Femur (tissue), 1 donor: ENCODE measurements at places on chromosomes 6 and 20.

DNA sequence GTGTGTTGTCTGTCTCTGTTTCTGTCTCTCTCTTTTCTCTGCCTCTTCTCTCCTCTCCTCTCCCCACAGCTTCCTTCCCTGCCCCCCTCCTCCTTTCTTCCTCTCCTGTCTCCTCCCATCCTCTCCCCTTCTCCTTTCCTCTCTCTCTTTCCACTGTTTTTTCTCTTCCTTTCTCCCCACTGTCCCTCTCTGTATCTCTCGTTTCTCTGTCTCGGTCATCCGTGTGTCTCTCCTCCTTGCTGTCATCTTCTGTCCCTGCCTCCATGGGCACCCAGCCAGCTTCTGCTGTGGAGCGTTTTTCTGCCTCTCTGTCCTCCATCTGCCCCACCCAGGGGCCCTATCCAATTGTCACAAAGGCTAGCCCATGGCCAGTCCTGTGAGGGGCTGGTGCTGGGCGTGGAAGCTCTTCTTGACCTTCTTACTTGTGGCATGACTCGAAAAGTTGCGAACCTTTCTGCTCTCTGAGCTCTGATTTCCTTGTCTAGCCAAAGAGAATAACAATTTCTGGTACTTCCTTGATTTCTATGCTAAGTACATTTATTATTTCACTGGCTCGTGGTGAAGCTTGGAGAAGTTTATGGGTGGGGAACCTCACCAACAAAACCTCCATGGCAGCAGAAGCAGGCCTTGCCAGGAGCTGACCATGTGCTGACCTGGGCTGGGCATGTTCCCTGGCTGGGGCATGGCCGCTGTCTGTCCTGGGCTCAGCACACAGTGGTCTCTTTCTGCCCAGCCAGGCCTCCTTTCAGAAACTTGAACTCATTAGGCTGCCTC lies 69.3 kb downstream of the CEBPB start:
- no peak for DNase-seq

DNA sequence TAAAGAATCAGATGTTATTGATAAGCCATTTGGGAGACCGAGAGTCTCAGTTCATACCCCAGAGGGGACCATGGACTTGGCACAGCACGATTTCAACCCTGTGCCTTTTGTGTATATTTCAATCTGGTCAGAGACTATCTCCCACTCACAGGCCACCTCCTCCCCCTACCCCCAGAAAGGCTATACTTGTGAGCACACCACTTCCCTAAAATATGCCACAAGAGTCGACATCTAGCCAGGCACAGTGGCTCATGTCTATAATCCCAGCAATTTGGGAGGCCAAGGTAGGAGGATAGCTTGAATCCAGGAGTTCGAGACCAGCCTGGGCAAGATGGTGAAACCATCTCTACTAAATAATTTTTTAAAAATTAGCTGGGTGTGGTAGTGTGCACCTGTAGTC lies 13.6 kb upstream of the TCF15 start:
- DNase-seq, result no peak

DNA sequence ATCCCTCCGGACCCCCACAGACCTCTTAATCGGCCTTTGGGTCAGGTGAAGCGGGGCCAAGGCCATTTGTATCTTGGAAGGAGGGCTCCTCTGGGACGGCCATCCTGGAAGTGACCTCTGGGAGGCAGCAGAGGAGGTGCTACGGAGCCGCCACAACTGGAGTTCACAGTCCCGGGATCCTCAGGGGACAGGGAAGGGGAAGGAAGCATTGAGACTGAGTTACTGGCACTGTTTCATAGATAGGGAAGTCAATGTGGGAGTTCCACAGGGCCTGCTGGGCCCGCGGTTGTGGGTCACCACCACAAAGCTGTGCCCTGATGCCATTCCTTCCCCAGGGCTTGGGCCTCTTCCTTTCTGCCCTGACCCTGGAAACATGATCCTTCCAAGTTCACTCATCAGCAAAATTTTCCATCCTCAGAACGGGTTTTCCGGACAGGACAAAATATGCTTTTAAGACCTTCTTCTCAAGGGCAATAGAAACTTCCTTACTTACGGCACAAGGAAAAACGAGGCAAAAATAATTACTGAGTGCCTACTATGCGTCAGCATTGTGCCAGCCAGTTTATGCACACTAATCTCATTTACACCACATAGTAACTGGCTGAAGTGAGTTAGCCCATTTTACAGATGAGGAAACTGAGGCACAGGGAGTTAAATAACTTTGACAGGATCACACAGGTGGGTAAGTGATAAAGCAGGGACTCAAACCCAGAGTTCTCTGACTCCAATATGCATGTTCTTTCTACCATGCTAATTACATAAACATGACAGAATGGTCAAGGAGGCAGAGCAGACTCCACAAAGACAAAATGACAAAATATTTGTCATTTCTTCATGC lies 143.8 kb downstream of the UNC5CL start:
- DNase-seq, result peak; percentile 57

- no peak for DNase-seq
Observed at GRCh38 chr20:47816487-47817451, 31.5 kb upstream of the SULF2 start.

- peak; percentile 90 for DNase-seq
Observed at GRCh38 chr6:30686009-30686907, at the start of gene PPP1R18. TSS of gene PPP1R18 (minus strand) at chr6:30686645. CDS start at chr6:30686018, 627 bp downstream.

GRCh38 chr20:25514195-25514594 lies 71.1 kb downstream of the NINL start:
- DNase-seq, result no peak

GRCh38 chr20:44748005-44748370 lies 2.3 kb downstream of the KCNK15 start:
- DNase-seq, result no peak

DNA sequence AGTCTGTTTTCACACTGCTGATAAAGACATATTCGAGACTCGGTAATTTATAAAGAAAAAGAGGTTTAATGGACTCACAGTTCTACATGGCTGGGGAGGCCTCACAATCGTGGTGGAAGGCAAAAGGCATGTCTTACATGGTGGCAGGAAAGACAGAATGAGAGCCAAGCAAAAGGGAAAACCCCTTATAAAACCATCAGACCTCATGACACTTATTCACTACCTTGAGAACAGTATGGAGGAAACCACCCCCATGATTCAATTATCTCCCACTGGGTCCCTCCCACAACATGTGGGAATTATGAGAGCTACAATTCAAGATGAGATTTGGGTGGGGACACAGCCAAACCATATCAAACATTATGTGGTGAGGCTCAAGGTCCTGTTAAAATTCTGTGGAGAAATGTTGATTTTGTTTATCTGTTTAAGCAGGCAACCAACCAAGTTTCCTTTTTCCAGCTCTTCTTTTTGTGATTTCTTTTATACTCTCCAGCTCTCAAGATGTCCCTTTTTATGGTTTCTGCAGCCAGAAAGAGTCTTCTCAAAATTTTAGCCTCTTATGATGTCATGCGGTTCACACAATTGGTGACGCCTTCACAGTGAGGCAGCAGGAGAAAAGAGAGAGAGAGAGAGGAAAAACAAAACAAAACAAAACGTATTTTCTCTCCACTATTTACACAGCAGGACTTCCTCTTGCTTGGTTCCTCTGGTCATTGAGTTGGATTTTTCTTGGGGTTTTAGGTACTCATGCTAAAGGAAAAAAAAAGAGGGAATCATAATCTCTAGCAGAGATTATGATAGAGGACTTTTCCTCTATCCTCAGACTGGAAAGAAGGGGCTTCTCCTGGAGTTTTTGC lies 18.0 kb downstream of the AIG1 start:
- DNase-seq, result no peak

- peak; percentile 15 for DNase-seq
Observed at GRCh38 chr6:169866140-169866534, 114.7 kb downstream of the ERMARD start.

GRCh38 chr20:44714102-44714700 lies 968 bp upstream of the CCN5 start:
- no peak for DNase-seq

GRCh38 chr6:69865126-69865525 lies 1.2 kb upstream of the COL19A1 start:
- no peak for DNase-seq

- DNase-seq, result no peak
Observed at GRCh38 chr6:142238881-142239280, 62.9 kb upstream of the ADGRG6 start.

DNA sequence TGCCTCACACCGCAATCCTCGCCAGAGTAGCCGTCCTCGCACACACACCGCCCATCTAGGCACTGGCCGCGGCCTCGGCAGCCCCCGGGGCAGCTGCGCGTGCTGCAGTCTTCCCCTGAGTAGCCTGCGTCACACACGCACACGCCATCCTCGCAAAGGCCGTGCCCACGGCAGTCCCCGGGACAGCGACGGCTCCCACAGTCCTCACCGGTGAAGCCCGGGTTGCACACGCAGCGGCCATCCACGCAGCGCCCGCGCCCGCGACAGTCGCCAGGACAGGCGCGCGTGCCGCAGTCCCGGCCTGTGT lies 13.1 kb downstream of the TNXB start:
- DNase-seq, result no peak

GRCh38 chr6:5976811-5977210 lies 29.9 kb downstream of the NRN1 start:
- DNase-seq, result no peak

GRCh38 chr20:35796571-35796970 lies 24.8 kb downstream of the PHF20 start:
- no peak for DNase-seq

- DNase-seq, result no peak
Observed at GRCh38 chr20:14142964-14143627, 147.8 kb downstream of the MACROD2 start.

DNA sequence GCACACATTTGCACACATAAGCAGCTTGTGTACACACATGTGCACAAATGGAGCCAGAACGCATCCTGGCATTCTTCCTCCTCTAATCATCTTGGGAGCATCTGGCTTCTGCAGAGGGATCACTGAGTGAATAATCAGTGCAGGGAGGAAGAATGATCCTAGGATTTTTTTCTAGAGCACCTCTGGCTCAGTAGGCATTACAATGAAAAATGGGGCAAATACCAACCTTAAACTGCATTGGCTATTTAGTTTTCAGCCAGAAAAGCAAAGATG lies 205.7 kb upstream of the TCF21 start:
- no peak for DNase-seq
